ENCODE measurements at places on chromosomes 11 and 22. TPM values are rescaled to one million over a fixed set of nuclear protein-coding genes. Genes with fewer than 3 reads are reported as not detected.

- no peak for DNase-seq
Measured at GRCh38 chr22:45238957-45239680, 1.6 kb downstream of the KIAA0930 start.

GRCh38 chr11:101987370-101987769, 59.9 kb upstream of the CFAP300 start:
- no peak for DNase-seq

- DNase-seq = no peak
Measured at GRCh38 chr11:66230156-66230555, 38.3 kb upstream of the RAB1B start.

DNA sequence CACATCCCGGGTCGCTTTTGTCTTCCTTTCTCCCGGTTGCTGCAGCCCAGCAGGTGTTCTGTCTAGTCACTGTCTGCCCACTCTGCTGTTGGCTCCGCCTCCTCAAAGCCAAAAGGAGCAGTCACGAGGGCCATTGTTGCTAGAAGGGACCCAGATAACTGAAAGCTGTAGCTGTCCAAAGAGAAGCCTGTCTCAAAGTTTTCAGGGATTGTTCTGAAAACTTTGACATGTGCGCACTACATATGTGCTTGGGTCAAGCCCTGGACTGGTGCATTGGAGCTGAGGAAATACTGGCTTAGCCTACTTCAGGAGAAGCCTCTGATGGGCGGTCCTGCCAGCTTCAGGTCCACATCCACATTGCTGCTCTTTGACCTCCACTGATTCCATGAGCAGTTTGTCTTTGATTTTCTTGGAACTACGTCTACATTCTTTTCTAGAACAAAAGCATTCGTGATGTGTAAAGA, 8.8 kb upstream of the OR2AT4 start:
- no peak for DNase-seq

The IL17REL gene
- not detected for total RNA-seq

DNA sequence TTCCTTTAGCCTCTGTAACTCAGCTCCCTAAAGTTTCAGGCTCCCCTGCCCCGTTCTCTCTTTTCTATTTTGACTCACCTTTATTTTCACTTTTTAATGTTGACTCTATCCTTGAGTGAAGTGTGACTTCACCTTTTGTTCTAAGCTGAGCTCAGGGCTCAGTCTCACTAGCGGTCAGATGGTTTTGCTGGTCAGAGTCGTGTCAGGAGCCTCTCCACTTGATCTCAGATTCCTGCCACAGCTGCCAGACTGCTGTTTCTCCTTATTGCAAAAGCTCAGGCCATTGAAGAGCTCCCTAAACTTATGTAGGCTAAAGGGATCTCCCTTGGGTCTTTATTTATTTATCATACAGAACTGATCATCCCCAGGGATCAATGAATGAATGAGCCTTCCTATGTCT, 13.7 kb upstream of the POU2AF2 start:
- no peak for DNase-seq

- DNase-seq = no peak
Measured at GRCh38 chr11:67349036-67349435, 4.3 kb downstream of the POLD4 start.

- no peak for DNase-seq
Measured at GRCh38 chr11:93570759-93571413, 27.7 kb upstream of the SMCO4 start.

DNA sequence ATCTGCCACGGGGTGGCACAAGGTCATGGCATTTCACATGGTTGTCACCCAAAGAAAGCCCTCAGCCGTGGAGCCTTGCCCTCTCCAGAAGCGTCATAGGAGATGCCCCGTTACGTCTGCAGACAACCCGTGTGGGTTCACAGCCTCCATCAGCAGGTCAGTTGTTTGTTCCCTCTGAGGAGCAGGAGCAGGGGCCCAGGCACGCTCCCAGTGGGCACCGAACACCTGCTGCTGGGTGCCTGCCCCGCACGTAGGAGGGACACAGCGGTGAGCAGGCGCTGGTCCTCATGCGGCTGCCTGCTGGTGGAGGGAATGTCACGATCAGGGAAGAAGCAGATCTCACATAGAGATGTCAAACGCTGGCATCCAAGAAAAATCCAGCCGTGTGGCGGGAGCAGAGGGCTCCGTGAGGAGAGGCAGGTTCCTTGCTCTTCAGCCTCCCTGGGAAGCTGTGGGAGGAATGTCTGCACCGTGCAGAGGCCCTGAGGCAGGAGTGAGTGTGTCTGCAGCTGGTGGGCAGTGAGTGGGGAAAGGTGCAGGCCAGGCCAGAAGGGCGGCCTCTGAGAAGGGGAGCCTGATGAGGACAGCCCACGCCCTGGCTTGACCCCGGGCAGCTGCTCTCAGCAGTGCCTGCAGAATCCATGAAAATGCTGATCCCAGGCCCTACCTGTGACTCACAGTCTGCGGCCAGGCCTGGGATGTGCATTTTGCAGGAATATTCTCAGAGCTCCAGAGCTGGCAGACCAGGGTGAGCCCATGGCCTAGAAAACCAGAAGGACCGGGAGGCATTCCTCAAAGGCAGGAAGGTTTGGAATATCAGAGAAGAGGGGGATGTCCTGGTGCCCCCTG, 36.4 kb upstream of the TH start:
- peak; percentile 7 for DNase-seq

DNA sequence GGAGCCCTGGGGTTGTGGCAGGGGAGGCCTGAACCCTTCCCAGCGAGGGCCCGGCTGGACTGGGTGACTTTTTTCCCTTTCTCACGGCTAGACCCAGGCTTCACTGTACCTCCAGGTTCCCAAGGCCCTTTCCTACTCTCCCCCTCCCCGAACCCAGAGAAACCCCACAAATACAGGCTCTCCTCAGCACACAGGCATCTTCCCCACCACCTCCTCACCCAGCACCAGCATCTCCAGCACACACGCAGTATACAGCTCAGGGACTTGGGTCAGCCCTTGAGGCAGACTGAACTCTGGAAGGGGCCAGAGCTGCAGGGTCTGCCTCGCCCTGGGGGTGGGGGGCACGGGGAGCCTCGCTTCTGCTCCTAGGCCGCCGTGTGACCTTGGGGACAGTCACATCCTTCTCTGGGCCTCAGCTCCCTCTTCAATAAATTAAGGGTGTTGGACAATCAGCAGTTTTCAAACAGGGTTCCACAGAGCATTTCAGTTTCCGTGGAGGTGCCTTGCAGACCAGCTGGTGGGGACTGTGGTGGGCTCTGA, 4.5 kb downstream of the TMPRSS13 start:
- DNase-seq = no peak

- no peak for DNase-seq
Measured at GRCh38 chr11:100963375-100963774, 166.2 kb downstream of the PGR start.

DNA sequence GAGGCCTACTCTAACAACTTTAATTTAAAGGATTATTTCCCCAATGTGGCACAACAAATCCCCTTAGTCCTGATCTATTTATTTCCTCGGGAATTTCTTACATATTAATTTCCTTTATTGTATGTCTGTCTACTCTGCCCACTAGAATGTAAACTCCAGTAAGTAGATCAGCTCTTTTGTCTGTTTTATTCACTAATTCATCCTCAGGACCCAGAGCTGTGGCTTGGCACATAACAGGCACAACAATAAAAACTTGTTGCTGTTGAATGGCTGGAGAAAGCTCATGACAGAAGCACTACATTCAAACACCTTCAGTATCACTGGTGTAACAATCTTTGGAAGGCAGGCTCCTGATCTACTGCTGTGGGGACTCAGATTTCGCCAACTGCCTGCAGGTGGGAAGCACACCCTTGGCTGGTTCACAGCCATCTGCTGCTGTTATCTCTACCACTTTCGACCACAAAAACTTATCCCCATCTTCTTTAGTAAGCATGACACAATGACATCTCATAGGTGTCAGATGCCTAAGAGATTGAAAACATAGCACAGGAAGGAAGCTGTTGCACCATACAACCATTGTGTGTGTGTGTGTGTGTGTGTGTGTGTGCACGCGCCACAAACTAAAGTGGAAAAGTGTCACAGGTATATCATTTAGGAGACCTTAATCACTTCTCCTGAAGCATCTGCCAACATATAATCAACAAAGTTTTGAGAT, 11.9 kb downstream of the HIRA start:
- DNase-seq = no peak

The MUC2 gene
- total RNA-seq = not detected

- no peak for DNase-seq
Measured at GRCh38 chr11:94650756-94651155, 83.6 kb downstream of the PIWIL4 start.

DNA sequence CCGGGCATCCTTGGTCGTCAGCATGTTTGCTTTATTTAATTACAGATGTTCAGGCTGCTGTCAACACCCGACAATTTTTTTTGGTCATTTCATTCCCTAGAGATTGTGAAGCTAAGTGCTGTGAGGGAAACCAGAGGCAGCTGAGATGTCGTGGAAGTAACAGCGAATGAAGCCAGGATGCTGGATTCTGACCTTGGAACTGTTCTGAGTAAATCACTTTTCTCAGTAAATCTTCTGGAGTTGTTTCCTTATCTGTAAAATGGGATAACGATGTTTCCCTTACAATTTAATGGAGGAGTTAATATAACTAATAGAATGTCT, 390 bp upstream of the CKAP5 start:
- no peak for DNase-seq

DNA sequence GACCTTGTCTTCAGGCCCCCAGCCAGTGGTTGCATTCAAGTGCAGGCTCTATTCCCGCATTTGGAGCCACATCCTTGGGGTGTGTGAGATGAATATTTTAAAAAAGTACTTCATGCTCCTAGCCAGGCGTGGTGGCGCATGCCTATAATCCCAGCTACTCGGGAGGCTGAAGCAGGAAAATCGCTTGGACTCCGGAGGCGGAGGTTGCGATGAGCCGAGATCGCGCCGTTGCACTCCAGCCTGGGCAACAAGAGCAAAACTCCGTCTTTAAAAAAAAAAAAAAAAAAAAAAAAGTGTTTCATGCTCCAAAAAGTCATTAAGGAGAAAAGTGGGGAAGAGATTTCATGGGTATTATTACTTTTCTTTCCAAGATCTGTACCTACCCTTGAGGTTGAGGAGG, 18.0 kb downstream of the SCUBE1 start:
- DNase-seq = no peak

GRCh38 chr22:42608823-42609361, 5.8 kb downstream of the POLDIP3 start:
- DNase-seq = no peak

DNA sequence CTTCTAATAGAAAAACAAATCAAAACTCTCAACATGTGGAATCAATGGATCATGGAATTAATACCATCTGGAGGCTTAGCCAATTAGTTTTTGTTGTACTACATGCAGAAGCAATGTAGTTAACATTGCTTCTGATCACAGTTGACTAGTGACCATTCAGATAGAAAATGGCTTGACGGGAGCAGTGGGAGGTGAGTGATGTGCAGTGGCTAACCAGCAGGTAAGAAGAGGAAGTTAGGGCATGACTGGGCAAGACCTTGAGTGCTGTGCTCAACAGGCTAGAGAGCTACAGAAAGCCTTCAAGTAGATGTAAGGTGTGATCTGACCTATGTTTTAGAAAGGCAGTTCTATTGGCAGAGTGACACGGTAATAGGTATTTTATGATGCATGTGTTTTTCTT, 60.7 kb upstream of the ALKBH3 start:
- no peak for DNase-seq

The ARHGAP20 gene
- 0.07 TPM for total RNA-seq

The MOGAT2 gene
- total RNA-seq = not detected

DNA sequence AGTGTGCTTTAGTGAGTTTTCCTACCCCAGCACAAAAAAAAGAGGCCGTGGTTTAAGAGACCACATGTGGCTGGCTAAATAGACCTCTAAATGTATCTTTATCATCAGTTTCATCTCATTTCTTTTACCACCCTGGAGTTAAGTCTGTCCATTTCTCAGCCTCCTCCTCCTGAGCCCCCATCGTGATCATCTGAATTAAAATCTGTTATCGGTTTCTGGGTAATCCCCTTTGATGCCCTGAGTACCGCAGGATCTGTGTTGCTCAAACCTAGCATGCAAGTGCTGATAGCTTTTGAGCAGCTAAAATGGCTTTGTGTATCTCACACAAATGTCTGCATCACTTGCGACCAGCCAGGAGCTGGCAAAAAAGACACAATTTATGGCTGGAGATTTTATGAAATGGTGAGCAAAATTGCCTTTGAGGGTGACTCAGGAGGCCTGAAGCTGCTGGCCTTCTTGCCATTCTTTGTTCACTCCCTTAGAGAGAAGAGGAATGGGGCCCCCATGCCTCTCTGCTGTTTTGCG, 236.5 kb downstream of the NTM start:
- no peak for DNase-seq

DNA sequence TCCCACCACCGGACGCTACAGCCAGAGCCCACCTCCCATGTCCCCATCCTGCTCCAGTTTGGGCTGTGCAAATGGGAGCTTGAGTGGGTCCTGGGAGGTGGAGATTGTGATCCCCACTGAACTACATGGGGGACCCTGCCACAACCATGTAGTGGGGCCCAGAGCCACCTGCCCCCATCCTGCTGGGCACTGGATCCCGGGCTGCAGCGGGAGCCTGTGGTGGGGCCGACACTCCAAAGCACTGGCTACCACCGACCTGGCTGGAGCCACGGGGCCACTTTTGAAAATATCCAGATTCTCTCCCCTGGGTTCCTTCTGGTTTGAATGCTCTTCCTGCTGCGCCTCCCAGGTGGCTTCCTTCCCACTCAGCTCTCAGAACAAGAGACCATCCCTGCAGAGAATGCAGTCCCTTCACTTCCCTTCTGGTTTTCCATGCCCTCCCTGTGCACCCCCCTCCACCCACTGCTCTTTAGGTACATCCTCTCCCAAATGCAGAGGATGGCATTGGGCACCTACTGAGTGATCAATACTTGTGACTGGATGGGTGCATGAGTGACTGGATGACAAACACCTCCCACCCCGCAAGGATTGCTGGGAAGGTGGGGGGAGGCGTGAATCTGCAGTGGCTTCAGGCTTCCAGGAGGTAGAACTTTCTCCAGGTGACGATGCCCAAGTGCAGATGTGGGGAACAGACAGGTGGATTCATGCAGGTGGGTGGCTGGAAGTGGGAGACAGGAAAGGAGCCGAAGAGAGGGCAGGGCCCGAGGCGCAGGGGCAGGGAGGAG, 846 bp upstream of the UNC93B1 start:
- no peak for DNase-seq

DNA sequence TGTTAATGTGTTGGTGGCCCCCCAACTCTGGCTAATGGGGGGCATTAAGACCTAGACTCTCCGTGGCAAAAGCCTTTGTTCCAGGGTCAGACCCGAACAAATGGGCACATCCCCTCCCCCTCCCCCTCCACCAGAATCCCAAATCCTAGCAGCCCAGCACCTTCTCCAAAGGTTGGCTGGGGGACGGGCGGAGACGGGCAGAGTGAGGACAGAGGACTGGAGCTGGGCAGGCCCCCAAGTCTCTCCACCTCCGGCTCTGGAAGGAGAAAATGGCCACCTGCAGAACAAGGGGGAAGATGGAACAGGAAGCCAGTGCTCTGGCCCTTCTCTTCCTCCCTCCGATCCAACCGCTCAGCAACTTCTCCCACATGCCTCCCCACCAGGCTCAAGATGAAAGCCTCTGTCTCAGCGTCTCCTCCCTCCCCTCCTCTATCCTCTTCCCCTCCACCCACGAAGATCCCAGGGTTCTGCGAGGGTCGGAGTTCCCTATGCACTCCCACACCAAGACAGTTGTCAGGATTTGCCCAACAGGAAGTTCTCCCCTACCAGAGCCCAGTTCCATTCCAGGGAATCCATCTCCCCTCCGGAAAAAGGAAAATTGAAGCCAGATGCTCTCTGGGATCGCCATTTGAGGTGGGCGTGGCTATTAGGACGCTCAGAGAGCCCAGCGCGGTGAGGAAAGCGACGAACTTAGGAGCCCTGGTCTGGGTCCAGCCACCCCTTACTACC, 20.1 kb downstream of the ADA2 start:
- peak; percentile 21 for DNase-seq

The MEI1 gene
- total RNA-seq = 1.5 TPM

The ANGPTL5 gene
- total RNA-seq = not detected

The SLC15A3 gene
- 4.8 TPM for total RNA-seq
